AG09309 (cell line): ENCODE measurements at places on chromosomes 4 and X.

DNA sequence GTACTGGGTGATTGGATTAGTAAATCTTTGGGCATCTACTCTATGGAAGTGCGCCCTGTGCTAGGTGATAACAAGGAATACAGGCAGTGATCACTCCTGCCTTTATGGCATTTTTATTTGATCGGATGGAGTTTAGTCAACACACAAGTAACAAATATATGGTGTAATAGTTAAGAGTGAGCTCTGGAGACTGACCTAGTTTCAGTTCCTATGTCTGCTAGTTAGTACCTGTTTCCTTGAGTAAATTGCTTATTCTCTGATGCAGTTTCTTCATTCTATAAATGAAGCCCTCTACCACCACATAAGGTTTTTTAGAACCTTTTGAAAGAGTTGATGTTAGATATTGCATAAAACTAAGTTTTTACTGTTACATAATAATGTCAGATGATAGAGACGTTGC lies 134.6 kb downstream of the KDM6A start:
- no peak for DNase-seq

DNA sequence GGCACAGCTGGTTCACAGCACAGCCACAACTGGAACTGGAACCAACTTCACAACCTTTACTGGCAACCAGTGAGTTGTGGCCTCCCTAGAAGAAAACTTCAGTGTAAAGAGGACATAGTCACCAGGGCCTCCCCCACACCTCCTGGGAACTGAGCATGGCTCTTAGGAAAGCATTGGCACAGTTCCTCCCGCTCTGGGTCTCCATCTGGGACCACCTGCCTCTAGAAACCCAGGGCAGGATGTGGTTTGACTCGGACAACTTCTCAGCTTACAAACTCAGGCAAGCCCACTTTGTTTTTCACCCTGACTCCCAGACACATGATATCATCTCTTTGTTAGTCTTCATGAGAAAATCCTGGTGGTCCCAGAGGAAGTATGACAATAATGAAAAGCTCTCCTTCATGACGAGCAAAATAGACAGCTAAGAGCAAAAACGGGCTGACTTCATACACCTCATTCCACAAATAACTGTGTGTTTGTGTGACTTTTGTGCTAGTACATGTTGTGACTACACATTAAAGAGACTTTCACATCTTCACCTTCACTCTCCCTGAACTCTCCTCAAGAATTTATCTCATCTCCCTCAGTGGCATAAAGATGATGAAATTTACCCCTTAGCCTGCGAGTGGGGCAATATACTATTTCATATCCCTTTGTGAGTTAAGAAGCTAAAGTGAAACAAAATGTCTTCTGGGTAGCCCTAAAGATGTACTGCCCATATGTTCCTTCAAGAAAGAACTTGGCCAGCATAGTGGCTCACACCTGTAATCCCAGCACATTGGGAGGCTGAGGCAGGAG lies 75.4 kb downstream of the SH3KBP1 start:
- DNase-seq = no peak

GRCh38 chrX:131854581-131854980 lies 168.5 kb upstream of the STK26 start:
- DNase-seq = no peak

- peak; percentile 63 for DNase-seq
These were observed 146.2 kb upstream of the SCML1 start for GRCh38 chrX:17590892-17591740.

GRCh38 chr4:90443231-90443630 lies 316.0 kb downstream of the CCSER1 start:
- no peak for DNase-seq

DNA sequence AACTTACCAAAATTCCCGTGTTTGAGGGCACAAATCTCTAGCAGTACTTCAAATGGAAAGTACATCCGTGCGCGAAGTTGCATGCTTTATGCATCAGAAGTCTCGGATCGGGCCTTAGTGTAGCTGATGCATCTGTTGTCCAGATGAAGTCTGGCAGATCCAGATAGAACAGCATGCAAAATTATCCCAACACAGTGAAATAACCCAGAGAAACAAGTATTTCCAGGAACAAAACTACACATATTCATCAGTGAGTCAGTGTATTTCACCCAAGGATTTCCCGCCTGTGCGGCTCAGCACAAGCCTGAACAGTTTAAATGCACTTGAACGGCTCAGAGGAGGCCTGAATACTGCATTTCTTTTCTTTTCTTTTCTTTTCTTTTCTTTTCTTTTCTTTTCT lies 27.4 kb upstream of the CLDN24 start:
- peak; percentile 86 for DNase-seq

DNA sequence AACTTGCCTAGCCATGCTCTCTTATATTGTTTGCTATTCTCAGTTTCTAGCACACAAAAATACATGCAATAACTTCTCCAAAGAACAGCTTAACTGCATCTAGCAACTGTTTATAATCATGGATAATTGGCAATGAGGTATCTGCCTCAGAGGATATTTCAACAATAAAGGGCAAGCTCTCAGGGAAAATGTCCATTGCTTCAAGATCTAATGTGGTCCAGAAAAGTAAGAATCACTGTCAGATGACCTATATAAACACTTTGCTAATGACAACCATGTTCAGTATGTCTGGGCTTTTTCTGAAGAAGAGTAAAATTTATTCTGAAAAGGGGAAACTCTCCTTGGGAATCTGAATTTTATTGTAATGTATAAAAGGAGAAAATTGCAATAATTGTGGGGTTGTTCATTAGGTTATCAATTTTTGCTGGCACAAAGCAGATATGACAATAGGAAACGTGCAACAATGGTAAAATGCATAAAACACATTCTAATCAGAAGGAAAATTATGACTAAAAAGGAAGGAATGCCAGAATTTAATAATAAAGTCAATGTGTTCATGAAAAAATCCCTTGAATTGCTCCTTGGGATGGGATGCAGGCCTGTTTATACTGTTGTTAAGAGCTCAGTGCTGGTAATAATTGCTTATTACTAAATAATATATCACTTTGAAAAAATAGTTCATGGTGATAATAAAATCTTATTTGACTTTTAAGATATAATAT lies 90.3 kb downstream of the ANTXR2 start:
- DNase-seq = no peak

GRCh38 chr4:67593741-67594175 lies 35.2 kb downstream of the STAP1 start:
- DNase-seq = peak; percentile 59

DNA sequence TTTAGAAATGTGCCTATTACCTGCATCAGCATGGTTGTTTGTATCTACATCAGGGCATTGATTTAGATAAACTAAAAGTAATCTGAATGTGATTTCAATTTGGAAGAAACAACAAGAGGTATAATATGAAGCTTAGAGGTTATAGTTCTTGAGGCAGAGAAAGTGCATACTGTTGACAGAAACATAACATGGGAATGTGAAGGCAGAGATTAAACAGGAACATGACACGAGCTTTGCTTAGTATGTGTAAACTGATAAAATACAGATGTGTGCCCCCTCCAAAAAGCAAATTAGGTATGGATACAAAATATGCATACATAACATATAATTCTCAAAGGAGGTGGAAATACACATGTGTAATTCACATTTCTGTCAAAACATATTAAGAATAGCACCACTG lies 1180.2 kb upstream of the ADGRL3 start:
- no peak for DNase-seq

GRCh38 chr4:184473499-184474262 lies 669 bp downstream of the IRF2 start:
- DNase-seq = no peak

DNA sequence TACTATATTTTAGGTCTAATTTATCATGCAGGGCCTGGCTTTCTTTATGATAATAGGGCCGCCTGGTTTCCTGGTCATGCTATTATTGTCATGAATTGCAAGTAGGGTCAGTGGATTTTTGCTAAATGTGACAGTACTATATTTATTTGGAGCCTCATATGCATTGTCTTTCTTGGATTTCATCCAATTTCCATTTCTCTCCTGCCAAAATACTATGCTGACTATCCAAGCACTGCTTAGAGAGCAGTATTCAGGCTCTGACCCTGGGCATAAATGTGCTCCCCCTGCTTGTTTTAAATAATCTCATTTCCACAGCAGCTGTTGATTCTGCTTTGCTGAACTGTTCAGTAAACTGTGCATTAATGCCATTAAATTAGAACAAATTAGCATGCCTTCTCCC lies 269.3 kb downstream of the GPM6A start:
- DNase-seq = no peak

DNA sequence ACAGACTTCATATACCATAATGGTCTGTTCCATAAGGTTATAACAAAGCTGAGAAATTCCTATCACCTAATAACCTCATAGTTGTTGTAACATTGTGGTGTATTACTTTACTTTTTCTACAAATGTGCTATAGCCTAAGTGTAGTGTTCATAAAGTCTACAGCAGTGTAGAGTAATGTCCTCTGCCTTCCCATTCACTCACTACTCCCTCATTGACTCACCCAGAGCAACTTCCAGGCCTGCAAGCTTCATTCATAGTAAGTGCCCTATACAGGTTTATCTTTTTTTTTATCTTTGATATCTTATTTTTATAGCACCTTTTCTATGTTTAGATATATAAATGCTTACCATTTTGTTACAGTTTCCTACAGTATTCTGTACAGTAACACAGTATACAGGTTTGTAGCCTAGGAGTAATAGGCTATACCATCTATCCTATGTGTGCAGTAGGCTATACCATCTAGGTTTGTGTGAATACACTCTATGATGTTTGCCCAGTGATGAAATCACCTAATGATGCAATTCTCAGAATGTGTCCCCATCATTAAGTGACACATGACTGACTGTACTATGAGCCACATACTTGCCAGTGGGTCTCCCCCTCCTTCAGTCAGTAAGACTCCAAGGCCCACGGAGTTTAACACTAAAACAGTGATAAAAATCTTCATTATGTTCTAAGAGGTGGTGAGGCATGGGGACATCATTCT lies 299.9 kb downstream of the UNC5C start:
- DNase-seq = no peak

DNA sequence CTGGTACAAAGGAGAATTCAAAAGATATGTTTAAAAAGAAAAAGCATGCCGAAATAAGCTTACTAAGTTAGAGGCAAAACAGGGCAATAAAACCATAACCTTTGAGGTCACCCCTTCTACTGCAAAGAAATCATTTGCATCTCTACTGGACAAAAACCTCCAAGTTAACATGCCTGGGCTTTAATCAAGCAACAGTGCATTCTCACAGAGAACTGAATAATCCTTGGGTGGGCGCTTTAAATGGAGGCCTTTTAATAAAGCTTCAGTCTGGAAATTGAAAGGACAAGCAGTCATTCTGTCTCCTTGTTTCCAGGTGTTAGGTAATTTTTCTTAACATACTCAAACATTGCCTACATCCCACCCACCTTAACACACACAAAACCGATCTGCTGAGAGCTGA lies 34.6 kb upstream of the SMS start:
- no peak for DNase-seq

GRCh38 chr4:156584100-156584499 lies 387.5 kb downstream of the PDGFC start:
- DNase-seq = no peak

DNA sequence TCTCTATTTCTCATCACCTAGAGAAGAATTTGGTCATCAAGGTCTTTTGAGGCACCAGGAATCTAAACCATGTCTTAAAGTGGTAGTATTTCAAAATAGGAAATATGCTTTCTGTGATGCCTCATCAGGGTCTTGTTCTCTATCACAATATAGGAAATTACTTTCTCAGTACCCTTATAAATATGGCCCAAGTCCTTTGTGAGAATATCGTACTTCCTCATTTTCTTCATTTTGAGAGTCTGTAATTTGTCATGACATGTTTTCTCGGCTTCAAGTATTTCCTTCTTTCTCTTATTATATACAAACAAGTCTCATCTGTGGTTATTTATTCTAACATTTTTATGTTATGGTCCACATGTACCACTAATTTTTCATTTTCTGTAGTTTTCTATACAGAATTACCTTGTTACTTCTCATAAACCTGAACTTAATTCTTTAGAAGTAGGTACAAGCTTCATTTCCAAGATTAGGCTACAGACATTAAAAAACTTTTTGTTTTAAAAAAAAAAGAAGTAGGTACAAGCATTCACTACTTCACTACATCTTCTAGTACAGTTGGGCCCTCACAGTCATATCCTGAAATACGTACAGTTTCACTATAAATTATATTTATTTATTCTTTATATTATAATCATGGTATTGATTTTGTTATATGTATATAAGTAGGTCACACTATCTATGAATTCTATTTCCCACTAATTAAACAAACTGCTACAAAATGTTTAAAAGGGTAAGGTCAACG lies 54.4 kb downstream of the KLHL13 start:
- no peak for DNase-seq

GRCh38 chr4:110904435-110905065 lies 281.7 kb upstream of the PITX2 start:
- peak; percentile 20 for DNase-seq

DNA sequence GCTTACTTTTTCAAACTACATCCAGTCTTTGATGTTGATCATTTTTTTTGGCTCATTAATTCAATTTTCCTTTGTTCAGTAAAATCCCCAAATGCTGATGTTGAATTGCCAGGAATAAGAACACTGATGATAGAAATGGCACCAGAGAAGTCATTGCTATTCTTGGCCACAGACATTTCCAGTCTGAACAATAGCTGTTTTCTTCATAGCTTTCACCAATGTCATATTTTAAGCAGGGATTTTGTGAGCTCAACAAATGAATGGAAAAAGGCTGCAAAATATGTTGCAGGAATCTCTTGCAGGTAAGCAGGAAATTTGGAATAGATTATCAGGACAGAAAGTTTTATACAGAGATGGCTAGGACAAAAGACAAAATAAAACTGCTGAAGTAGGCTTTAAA lies 40.5 kb upstream of the GLRB start:
- DNase-seq = no peak
